ENCODE measurements at places on chromosomes 7 and 10. TPM values are rescaled to one million over a fixed set of nuclear protein-coding genes. Genes with fewer than 3 reads are reported as not detected.

DNA sequence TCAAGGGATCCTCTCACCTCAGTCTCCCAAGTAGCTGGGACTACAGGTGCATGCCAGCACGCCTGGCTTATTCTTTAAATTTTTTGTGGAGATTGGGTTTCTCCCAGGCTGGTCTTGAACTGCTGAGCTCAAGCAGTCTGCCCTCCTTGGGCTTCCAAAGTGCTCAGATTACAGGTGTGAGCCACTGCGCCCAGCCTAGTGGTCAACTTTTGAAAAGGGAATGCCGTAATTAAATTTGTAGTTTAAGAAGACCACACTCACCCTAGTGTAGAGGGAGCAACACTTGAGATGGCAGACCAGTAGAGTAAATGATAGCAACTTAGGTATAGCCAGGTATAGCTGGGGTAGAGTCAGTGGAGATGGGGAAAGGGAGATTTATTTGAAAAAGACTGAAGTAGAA, 17.6 kb downstream of the ZRANB1 start:
- no peak overlapping the region for H3K27ac ChIP-seq
- no peaks in the 10 kb centered on the region for H3K27me3 ChIP-seq
- H3K36me3 ChIP-seq: no peaks in the 10 kb centered on the region
- DNase-seq: no peak
- H3K4me3 ChIP-seq: no peak overlapping the region

DNA sequence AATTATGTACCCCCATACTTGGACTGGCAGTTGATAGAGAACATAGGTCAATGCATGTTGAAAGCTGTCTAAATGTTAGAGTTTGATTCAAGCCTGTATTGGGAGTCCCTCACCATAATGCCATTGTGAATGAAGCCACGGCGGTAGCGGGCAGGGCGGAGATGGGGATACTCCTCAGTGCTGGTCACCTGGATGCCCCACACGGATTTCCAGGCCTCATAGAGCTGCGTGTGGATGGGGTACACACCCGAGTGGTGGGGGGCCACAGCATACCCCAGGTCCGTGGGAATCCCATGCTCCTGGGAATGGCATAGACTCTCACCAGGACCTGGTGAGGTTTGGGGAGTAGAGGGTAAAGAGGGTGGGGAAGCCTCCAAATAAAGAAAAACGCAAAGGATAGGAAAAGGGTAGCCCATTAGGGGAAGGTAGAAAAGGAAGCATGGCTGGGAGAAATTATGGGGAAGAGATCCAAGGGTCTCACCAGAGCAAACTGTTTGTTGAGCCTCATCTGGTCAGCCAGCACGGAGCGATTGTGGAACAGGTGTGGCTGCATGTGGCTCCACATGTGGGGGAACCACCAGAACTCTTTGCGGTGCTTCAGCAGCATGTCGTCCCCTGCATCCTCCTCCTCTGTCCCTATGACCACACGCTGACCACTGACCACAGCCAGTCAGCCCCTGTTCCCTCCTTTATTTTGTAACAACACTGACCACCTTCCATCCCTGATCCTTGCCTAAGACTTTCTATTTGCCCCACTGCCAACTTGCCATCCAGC, 5.0 kb downstream of the NDST2 start:
- no peak for DNase-seq
- no peaks in the 10 kb centered on the region for H3K27me3 ChIP-seq
- peaks cover 84% of the 10 kb centered on the region for H3K36me3 ChIP-seq

DNA sequence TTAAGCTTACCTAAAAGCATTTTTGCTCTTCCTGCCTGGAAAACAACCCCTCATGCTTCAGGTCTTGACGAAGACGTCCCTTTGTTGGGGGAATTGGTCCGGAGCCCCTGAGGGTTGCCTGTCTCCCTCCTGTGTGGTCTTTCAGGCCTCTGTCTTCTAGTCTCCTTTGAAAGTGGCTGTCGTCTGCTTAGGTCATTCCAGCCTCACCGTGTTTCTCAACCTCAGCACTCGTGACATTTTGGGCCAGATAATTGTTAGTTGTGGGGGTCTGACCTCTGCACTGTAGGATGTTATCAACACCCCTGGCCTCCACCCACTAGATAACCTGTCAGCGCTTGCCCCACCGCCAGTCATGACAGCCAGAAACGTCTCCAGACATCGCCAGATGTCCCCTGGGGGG, 219.1 kb downstream of the TCF7L2 start:
- no peak for DNase-seq
- H3K4me1 ChIP-seq: peaks cover 7% of the 10 kb centered on the region
- H3K27ac ChIP-seq: no peak overlapping the region

GRCh38 chr7:82035456-82035855, 265.6 kb upstream of the HGF start:
- H3K27me3 ChIP-seq: no peaks in the 10 kb centered on the region
- no peaks in the 10 kb centered on the region for H3K4me1 ChIP-seq
- H3K36me3 ChIP-seq: no peaks in the 10 kb centered on the region
- H3K27ac ChIP-seq: no peak overlapping the region
- DNase-seq: no peak

DNA sequence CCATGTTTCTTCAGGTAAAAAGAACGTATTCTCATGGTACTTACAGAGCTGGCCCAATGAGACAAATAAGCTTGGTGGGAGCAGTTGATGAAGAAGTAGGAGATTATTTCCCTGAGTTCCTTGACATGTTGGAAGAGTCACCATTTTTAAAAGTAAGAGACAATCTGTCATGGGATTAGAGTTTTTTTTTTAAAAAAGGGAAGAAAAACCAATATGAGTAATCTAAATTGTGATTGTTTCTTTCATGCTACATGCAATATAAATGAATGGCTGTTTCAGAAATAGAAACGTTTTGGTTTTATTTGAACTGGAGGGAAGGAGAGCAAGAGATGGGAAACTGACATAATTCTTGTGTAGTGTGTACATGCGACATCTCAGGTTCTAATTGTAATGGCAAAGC, 32.8 kb downstream of the TMEM60 start:
- H3K36me3 ChIP-seq: peaks cover 17% of the 10 kb centered on the region
- no peaks in the 10 kb centered on the region for H3K4me1 ChIP-seq
- no peak for DNase-seq
- no peak overlapping the region for H3K4me3 ChIP-seq

DNA sequence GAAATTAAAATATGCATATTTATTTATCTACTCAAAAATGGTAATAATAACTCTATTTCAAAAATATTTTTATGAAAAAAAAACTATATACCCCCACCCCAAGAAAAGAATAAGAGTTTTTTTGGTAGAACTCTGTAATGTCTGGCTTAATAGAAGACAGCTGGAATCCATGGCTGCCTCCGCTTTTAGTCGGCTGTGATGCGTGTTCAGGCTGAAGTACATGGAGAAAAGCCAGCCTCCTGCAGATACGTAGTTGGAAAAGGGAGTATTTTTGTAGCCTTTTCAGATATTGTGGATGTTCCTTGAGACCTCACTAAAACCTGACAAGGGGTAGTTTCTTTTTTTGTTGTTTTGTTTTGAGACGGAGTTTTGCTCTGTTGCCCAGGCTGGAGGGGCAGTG, 10.0 kb downstream of the FOXK1 start:
- peaks cover 23% of the 10 kb centered on the region for H3K4me1 ChIP-seq
- H3K27ac ChIP-seq: peak overlapping the region; percentile 72
- peak; percentile 93 for DNase-seq
- no peaks in the 10 kb centered on the region for H3K27me3 ChIP-seq
- H3K4me3 ChIP-seq: no peak overlapping the region

- no peak overlapping the region for H3K4me3 ChIP-seq
- no peak for DNase-seq
- H3K27me3 ChIP-seq: no peaks in the 10 kb centered on the region
Observed at GRCh38 chr7:20275637-20276036, 55.1 kb upstream of the ITGB8 start.

- no peaks in the 10 kb centered on the region for H3K36me3 ChIP-seq
- no peaks in the 10 kb centered on the region for H3K4me1 ChIP-seq
- no peak overlapping the region for H3K27ac ChIP-seq
- no peaks in the 10 kb centered on the region for H3K27me3 ChIP-seq
- no peak for DNase-seq
- no peak overlapping the region for H3K4me3 ChIP-seq
Observed at GRCh38 chr7:82154728-82155127, 288.8 kb downstream of the CACNA2D1 start.

GRCh38 chr10:125550362-125550761, 132.6 kb downstream of the TEX36 start:
- peaks cover 3% of the 10 kb centered on the region for H3K27me3 ChIP-seq
- no peak for DNase-seq
- no peak overlapping the region for H3K4me3 ChIP-seq
- H3K36me3 ChIP-seq: no peaks in the 10 kb centered on the region
- no peak overlapping the region for H3K27ac ChIP-seq

DNA sequence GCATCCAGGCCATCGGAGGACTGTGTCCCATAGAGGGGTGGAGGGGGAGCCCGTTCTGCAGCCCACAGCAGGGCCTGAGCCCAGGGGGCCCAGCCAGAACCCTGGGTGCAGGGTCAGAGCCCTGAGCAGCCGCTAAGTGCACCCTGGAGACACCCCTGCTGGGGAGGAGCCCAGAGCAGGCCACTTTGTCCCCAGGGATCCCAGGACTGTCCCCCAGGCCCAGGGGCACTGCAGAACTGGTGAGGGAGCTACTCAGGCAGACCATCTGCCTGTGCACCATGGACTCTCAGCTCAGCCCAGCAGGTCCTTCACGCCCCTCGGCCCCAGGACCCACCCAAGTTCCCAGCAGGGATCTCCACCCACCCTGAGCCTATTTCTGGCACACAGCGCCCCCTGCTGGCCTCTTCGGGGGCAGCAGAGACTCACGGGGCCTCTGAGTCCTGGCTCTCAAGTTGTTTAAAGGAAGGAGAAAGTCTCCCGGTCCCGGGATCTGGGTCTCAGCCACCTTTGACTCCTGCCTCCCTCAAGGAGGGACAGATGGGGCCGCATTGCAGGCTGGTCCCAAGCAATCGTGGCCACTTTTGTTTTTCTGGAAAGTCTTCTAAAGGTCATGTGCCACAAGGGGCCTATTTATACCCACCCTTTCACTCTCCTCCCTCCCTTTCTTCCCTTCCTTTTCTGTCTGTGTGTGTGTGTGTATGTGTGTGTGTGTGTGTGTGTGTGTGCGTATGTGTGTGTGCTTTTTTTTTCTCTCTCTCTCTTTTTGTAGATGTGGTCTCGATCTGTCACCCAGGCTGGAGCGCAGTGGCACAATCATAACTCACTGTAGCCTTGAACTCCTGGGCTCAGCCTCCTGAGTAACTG, 90.3 kb downstream of the MYL10 start:
- no peaks in the 10 kb centered on the region for H3K27me3 ChIP-seq
- H3K4me3 ChIP-seq: no peak overlapping the region
- no peak overlapping the region for H3K27ac ChIP-seq
- no peaks in the 10 kb centered on the region for H3K36me3 ChIP-seq
- H3K4me1 ChIP-seq: peaks cover 27% of the 10 kb centered on the region
- peak; percentile 54 for DNase-seq

DNA sequence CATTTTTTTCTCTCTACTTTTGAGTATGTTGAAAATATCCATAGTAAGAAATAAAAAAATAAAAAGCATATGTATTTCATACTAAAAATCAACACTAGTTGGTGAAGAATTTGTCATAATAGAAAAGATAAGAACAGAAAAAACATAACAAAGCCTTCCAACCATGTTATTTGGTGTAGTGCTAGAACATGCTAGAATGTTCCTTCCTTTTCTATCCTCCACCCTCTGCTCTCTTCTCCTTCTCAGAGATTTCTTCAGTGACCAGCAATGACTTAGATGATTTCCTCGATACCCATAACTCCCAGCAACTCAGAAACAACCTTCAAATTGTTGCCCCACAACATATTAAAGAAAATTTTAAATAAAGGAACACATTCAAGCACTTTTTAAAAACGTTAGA, 2.6 kb downstream of the ZC3HAV1 start:
- peaks cover 12% of the 10 kb centered on the region for H3K4me1 ChIP-seq
- H3K27me3 ChIP-seq: no peaks in the 10 kb centered on the region
- H3K36me3 ChIP-seq: no peaks in the 10 kb centered on the region
- no peak for DNase-seq
- H3K4me3 ChIP-seq: no peak overlapping the region

The SPDYE16 gene
- 0.22 TPM for total RNA-seq

The DENND2A gene
- total RNA-seq: 23.9 TPM

DNA sequence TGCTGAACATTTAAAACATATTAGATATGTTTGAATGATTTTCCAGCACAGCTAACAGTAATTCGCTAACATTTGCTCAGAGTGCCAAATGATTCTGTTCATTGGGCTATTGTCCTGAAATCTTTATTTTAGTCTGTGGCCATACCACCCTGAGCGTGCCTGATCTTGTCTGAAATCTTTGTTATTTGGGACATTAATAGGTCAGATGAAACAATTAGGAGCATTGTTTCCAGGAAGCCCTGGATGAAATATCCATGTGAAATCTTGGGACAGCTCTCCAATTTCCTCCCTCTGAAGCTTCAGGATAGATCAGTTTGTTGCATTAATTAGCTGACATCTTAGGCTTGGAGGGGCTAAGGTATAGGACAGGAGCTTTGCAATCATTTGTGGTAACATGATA, 512.0 kb downstream of the KIF20B start:
- H3K36me3 ChIP-seq: no peaks in the 10 kb centered on the region
- no peaks in the 10 kb centered on the region for H3K4me1 ChIP-seq
- H3K4me3 ChIP-seq: no peak overlapping the region
- no peak for DNase-seq
- no peak overlapping the region for H3K27ac ChIP-seq

GRCh38 chr10:22625516-22626290, 88.7 kb downstream of the PIP4K2A start:
- H3K27ac ChIP-seq: peak overlapping the region; percentile 23
- H3K4me3 ChIP-seq: no peak overlapping the region
- no peak for DNase-seq
- peaks cover 5% of the 10 kb centered on the region for H3K4me1 ChIP-seq

DNA sequence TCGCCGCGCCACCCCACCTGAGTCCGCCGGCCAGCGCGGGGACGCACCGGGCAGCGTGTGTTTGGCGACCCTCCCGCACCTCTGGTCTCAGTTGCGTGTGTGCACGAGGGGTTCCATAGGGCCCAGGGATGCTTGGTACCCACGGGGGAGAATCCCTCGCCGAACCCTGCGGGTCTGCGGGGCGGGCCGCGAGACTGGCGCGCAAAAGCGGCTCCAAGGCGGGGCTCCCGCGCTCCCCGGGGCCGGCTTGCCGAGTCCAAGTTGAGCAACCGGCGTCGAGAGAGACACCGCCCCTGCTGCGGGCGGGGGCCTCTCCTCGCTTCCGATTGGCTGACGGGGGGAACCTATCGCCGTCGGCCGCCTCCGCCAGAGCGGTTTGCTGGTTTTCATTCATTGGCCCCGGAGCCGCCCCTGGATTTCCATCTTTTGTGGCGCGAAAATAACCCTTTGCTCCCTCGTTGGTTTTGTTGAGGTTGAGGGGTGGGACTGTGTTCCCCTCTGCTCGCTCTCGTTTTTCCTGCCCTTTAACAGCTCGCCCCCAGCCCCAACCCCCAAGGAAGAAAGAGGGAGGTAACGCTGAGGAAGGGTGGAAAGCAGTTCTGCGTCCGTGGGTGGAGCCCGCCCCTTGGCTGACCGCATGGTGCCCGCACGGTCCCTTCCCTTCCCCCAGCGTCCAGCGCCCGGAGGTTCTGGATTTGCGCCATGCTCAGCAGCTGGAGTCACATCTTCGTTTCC, 4.0 kb upstream of the IGF2BP3 start:
- H3K27me3 ChIP-seq: peaks cover 5% of the 10 kb centered on the region
- H3K4me1 ChIP-seq: peaks cover 9% of the 10 kb centered on the region
- DNase-seq: peak; percentile 99
- H3K36me3 ChIP-seq: no peaks in the 10 kb centered on the region
- H3K27ac ChIP-seq: peak overlapping the region; percentile 97
- H3K4me3 ChIP-seq: peak overlapping the region; percentile 67

The AKR1C2 gene
- total RNA-seq: 10.9 TPM

The CRTAC1 gene
- total RNA-seq: 0.27 TPM

The LIPK gene
- total RNA-seq: not detected

- H3K36me3 ChIP-seq: peaks cover 5% of the 10 kb centered on the region
- H3K27me3 ChIP-seq: no peaks in the 10 kb centered on the region
- peak; percentile 67 for DNase-seq
- H3K4me3 ChIP-seq: no peak overlapping the region
- H3K4me1 ChIP-seq: peaks cover 88% of the 10 kb centered on the region
- H3K27ac ChIP-seq: peak overlapping the region; percentile 81
Observed at GRCh38 chr10:71981015-71981875, 17.1 kb downstream of the CHST3 start.

Data from muscle of leg (tissue), 16 donors.